ENCODE measurements at places on chromosomes 11 and 22. TPM values are rescaled to one million over a fixed set of nuclear protein-coding genes. Genes with fewer than 3 reads are reported as not detected.

SAA4 gene
- not detected for polyA plus RNA-seq

CSKMT gene
- 2.3 TPM for polyA plus RNA-seq

MAJIN gene
- polyA plus RNA-seq, result not detected

PHF21B gene
- 0.57 TPM for polyA plus RNA-seq

C11orf91 gene
- not detected for polyA plus RNA-seq

KCNJ1 gene
- 0.21 TPM for polyA plus RNA-seq

SLC5A12 gene
- polyA plus RNA-seq, result not detected

CARNS1 gene
- 62.8 TPM for polyA plus RNA-seq

OR51I1 gene
- not detected for polyA plus RNA-seq

MMP3 gene
- not detected for polyA plus RNA-seq

SEPTIN5 gene
- 83.2 TPM for polyA plus RNA-seq

MPZL2 gene
- polyA plus RNA-seq, result 1.2 TPM

UCP2 gene
- 131 TPM for polyA plus RNA-seq

KRTAP5-8 gene
- not detected for polyA plus RNA-seq

PTPMT1 gene
- 25.5 TPM for polyA plus RNA-seq

LRRC10B gene
- polyA plus RNA-seq, result 0.21 TPM

ASPHD2 gene
- 0.92 TPM for polyA plus RNA-seq

WEE1 gene
- polyA plus RNA-seq, result 25.8 TPM

SAA1 gene
- polyA plus RNA-seq, result not detected

MMP11 gene
- 18.2 TPM for polyA plus RNA-seq

TMEM135 gene
- 13.8 TPM for polyA plus RNA-seq

HBD gene
- not detected for polyA plus RNA-seq

MS4A15 gene
- polyA plus RNA-seq, result 0.20 TPM

GSTT2 gene
- 1.8 TPM for polyA plus RNA-seq

TRIM51 gene
- polyA plus RNA-seq, result not detected

PLCB3 gene
- polyA plus RNA-seq, result 9.7 TPM

PATE4 gene
- not detected for polyA plus RNA-seq

GALNT18 gene
- 8.6 TPM for polyA plus RNA-seq

PDE3B gene
- 2.1 TPM for polyA plus RNA-seq

NAALADL1 gene
- polyA plus RNA-seq, result 9.2 TPM

NCR3LG1 gene
- 0.37 TPM for polyA plus RNA-seq

SYT12 gene
- 0.09 TPM for polyA plus RNA-seq

OR8J1 gene
- polyA plus RNA-seq, result not detected

SOX6 gene
- polyA plus RNA-seq, result 18.7 TPM

SUSD2 gene
- 0.87 TPM for polyA plus RNA-seq

DLG2 gene
- 7.3 TPM for polyA plus RNA-seq

USP2 gene
- polyA plus RNA-seq, result 66.0 TPM

RCOR2 gene
- 9.7 TPM for polyA plus RNA-seq

TPBGL gene
- 0.08 TPM for polyA plus RNA-seq

C1QTNF4 gene
- polyA plus RNA-seq, result 6.2 TPM

DRAP1 gene
- polyA plus RNA-seq, result 82.5 TPM

APOC3 gene
- not detected for polyA plus RNA-seq
